ENCODE measurements at places on chromosomes 1 and 21.
A peak's percentile ranks its signal among the peaks of the same experiment; 100 is the strongest.

DNA sequence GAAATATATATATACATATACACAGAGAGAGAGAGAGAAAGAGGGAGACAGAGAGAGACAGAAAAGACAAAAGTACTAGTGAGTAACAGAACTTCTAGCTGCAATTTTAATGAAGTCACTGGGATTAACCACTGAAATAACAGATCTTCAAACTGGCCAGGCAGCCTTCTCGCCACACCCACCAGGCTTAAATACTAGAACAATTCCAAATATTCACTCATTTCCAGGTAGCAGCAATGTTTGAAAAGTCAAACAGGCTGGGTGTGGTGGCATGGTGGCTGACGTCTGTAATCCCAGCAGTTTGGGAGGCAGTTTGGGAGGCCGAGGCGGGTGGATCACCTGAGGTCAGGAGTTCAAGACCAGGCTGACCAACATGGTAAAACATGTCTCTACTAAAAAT is 5.2 kb downstream of the PRDX1 start:
- DNase-seq, result no peak

DNA sequence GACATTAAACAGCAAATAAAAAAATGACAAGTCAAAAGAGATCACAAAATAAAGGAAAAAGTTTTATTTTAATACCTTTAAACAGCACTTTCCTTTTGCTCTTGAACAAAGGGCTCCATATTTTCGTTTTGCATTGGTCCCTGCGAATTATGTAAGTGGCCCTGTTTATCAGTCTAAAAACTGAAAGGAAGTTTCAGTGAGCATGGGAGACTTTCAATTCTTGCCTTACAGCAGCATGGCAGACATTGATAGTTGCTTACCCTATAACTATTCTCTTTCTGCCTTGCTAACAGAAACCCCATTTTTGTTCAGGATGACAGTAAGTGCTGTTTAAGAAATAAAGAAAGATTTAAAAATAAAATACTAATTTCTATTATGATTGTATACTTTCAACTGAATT is 5.2 kb upstream of the SH3GLB1 start:
- DNase-seq, result no peak

DNA sequence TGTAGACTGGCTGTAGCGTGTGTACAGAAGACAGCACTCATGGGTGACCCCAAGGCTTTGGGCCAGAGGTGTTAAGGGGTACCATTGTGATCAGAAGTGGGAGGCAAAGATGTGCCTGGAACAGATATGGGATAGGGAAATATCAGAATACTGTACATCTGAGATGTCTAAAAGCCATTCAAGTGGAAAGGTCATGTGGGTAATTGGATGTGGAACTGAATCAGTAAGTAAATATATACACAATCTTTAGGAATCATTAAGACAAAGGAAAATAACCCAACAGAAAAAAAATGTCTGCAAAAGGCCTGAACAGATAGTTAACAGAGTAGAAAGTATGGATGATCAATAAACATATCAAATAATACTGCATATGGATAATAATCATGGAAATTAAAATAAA is 26.5 kb downstream of the OR13G1 start:
- DNase-seq, result no peak

DNA sequence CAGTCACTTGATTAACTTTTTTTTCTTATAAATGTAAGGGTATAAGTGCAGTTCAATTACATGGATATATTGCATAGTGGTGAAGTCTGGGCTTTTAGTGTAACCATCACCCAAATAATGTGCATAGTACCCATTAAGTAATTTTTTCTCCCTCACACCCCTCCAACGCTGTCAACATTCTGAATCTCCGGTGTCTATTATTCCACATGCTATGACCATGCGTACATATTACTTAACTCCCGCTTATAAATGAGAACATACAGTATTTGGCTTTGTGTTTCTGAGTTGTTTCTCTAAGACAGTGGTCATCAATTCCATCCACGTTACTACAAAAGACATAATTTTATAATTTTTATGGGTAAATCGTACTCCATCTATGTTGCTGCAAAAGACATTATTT is 1191.1 kb downstream of the NCAM2 start:
- DNase-seq, result no peak

- peak; percentile 56 for DNase-seq
These were observed at the start of gene TUT4 for GRCh38 chr1:52552505-52553361. Gene TUT4, minus strand, starts transcription at chr1:52553092. Its CDS starts 26,812 bp downstream, at chr1:52526280.

All from GF-D8 (cell line).